K562 (cell line): ENCODE measurements at places on chromosomes 6 and 20.
A peak's percentile ranks its signal among the peaks of the same experiment; 100 is the strongest.

DNA sequence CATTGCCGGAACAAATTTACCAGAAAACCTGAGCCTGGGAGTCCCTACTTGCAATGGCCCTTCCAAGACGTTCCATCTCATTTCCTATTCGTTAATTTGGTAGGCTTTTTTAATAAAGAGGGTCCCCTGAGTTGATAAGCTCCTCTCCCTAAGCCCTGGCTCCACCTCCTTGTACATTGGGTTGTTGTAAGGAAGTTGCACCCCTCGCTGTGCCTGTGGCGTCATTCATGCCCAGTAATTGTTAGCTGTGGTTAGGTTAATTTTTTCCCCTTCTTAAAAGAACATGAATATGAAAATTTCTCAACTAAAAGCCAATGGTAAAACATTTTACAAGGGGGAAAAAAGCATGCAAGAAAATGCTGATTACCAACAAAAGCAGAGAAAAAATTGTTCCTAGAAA is 91.9 kb downstream of the SLC24A3 start:
- DNase-seq: no peak

DNA sequence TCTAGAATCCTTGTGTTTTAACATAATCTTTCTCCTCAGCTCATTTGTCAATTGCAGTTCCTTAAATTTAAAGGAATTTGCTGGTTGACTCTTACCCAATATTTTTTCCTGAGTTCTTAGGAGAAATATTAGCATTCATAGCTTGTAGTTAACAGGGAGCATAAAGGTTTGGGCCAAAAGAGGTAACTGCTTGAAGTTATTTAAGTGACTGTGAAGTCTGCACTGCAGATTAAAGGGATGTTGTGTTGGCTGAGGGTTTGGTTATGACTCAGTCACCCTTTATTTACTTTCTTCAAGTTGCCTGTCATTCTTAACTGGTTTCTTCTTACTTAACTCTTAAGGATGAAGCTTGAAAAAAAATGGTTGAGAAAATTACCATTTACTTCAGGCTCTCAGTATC is 220.3 kb upstream of the LAMP5 start:
- DNase-seq: no peak

GRCh38 chr6:149217466-149217888 is 100.0 kb upstream of the TAB2 start:
- no peak for DNase-seq

GRCh38 chr20:56566621-56567020 is 33.6 kb downstream of the FAM209B start:
- no peak for DNase-seq

- no peak for DNase-seq
These were observed 59.4 kb downstream of the PDSS2 start for GRCh38 chr6:107399935-107400334.

DNA sequence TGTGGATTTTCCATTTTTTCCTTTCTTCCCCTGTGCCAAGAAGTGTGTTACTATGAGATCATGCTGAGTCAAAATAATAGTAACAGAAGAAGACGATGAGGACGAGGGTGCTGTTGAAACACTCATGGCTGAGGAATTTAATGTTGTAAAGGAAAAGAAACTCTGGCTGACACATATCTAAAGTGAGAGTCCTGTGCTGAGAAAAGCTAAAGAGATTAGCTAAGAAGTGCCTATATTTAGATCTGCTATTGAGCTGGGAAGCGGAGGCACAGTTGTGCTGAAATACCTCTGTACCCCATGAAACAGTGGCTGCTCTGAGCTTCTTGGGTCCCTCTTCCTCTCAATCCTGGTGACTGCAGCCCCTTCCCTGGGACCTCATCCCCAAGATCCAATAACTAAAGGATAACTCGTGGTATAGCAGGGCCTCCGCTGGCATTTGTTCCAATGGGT is 1.1 kb upstream of the SYTL3 start:
- no peak for DNase-seq

- no peak for DNase-seq
These were observed 49.5 kb downstream of the ADTRP start for GRCh38 chr6:11729076-11729475.

DNA sequence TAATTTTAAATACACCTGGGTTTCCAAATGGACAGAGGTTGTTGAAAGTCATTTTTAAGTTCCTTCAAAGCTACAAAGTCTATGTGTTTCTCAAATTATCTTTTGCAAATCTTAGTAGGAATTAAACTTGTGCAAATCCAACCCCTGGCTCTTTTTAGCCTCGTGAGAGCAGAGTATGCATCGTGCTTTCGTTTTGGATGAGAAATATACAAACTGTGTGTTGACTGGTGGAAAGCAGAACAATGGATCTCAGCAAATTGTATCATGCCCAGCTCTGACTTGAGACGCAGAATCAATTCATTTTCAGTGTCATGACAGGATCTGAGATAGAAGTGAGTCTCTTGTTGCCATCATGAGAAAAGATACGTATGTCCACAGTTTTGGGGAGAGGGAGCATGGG is 542.4 kb upstream of the FLRT3 start:
- no peak for DNase-seq

GRCh38 chr20:40808936-40809335 is 119.9 kb upstream of the MAFB start:
- DNase-seq: no peak

- DNase-seq: no peak
These were observed 35.7 kb upstream of the CD93 start for GRCh38 chr20:23121751-23122320.

DNA sequence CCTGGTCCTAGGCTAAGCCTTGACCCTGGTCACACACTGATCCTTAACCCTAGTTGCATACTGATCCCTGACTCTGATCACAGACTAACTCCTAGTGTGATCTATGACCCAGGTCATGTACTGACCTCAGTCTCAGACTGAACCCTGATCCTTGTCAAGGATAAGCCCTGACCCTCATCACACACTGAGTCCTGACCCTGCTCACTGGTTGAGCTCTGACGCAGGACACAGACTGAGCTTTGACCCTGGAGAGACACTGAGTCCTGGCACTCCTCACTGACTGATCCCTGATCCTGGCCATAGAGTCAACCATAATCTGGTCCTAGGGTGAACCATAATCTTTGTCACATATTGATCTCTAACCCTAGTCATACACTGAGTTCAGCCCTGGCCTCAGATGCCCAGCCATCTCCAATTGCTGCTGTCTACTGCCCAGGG is 37.9 kb downstream of the KCNB1 start:
- DNase-seq: no peak

- peak; percentile 75 for DNase-seq
These were observed 165.2 kb upstream of the AGPAT4 start for GRCh38 chr6:161439093-161439492.

DNA sequence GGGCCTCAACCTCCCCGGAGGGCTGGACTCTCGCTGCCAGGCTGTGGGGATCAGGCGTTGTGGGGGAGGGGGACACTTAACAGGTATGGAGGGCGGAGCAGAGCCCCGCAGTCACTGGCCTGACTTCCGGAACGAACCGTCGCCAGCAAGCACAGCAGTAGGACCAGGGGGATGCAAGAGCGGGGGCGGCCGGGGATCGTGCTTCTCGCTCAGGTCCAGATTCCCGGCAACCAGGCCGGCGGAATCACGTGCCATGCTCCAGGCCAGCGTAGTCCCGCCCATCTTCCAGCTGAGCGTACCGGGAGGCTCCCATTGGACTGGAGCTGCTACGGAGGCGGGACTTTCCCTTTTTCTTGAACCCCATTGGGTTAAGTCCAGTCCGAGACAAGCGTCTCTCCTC is 10.0 kb upstream of the POU5F1 start:
- no peak for DNase-seq

DNA sequence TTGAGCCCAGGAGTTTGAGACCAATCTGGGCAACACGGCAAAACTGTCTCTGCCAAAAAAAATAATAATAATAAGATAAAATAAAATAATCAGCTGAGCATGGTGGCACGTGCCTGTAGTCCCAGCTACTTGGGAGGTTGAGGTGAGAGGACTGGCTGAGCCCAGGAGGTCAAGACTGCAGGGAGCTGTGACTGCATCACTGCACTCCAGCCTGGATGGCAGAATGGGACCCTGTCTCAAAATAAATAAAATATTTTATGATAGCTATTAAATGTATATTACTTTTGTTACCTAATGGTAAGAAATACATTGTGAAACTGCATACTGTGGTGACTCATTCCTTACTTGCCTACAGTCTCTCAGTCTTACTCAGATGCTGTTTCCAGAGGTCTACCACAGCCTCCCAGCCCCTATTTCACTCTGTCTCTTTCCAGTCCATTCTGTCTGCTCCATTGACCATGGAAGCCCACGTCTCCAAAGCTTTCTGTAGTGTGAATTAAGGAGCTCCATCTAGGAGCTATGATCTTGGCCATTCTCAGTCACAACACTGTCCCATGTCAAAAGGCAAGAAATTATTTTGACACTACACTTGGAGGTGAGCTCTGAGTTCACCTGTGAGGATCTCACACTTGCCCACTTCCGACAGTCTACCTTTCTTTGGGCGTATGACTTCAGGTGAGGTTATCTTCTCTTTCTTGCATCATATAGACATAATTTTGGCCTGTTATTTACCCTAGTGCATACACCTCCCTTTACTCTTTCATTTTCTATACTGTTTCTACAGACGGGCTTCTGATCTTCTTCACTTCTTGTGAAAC is 22.4 kb upstream of the SNX9 start:
- no peak for DNase-seq

- DNase-seq: no peak
These were observed 45.7 kb upstream of the RPS6KA2 start for GRCh38 chr6:166672624-166673206.

GRCh38 chr6:152502421-152503188 is 134.6 kb downstream of the SYNE1 start:
- DNase-seq: no peak

- DNase-seq: no peak
These were observed 44.8 kb downstream of the FARS2 start for GRCh38 chr6:5305968-5306626.

- peak; percentile 48 for DNase-seq
These were observed at the start of gene CCN5 for GRCh38 chr20:44714701-44715498. TSS of gene CCN5 (plus strand) at chr20:44715369. CDS start at chr20:44715391, 22 bp downstream.

GRCh38 chr20:17502105-17502504 is 29.1 kb downstream of the BFSP1 start:
- no peak for DNase-seq

GRCh38 chr6:112886415-112886814 is 539.3 kb downstream of the RFPL4B start:
- no peak for DNase-seq

DNA sequence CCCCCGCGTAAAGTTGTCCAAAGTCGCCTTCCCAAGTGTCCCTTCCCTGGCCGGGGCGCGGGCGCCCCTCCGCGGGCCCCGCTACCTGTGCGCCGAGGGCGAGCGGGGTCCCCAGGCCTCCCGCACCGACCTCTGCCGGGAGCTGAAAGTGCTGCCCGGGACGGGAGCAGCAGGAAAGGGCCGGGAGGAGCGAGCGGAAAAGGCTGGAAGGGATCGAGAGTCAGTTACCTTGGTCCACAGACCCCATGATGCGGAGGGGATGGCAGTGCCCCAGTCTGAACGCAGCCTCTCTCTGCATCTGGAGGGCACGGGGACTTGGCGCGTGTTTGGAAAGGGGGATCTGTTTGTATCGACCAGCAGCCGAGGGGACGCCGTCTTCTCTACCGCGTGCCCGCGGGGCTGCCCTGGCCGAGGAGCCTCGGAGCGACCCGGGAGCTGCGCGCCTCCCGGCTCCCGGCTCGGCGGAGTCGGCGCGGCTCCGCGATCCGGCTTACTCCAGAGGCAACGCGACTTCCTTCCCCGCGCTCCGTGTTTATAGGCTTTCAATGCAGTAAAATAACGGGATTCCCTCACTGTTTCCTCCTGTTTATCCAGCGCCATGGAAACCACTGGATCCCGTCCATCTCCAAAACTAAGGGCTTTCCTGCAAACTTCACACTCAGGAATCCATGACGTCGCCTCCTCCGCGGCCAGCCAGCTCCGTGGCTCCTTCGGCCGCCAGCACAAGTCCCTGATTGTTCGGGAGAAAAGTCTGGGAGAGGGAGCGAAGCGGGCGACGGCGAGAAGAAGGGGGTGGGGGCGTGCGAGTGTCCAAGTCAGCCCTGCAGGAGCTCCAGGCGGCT is 20.0 kb upstream of the NFATC2 start:
- no peak for DNase-seq

DNA sequence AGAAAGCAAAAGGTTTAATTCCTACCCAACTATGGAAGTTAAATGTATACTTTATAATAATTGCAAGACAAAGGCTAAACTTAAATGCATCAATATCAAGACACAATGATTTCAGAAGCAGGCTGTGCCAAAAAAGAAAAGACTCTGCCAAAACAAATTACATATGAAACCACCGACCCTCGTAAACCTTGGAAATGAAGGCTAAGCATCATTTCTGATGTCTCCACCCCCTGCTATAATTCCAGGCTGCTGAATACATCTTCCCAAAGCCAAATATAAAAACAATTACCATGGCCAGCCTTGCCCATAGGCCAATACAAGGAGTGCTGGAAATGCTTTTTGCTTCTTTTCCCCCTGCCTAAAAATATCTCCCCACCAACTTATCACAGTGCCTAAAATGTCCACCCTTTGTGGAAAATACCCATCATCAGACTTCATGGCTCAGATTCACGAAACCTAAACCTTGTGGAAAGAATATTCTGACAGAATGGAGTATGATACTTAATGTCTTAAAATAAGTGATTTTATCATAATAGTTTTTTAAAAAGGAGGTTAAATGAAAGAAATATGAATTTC is 37.4 kb downstream of the RCAN2 start:
- no peak for DNase-seq

DNA sequence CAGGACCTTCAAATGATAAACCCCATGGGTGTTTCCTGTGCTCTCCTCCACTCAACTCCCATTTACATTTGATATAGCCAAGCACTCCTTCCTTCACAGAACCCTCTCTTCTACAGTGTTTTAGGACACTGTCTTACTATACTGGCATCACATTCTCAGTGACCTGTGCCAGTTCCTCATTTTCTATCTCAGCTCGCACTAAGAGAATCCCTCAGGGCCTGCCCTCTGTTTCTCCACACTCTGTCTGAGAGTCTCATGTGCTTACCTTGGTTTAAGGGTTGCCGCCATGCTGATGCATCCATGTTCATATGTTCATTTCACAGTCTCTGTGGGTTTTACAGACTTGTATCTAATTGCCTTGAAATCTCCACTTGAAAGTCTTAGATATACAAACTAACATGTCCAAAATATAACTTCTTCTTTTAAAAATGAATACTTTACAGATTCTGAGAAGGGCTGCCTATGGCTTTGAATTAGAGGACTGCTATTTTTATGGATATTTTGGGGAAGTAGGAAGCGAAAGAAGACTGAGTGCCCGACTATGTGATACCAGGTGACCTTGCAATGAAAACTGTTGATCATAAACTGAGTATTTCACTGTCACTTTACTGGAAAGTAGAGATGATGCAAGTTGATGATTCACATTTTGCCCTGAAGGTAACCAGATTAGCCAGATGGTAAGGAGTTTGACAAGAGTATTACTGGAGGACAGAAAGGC is 153.1 kb upstream of the SIM1 start:
- DNase-seq: no peak

GRCh38 chr6:127332383-127332961 is 10.9 kb downstream of the ECHDC1 start:
- DNase-seq: no peak

- DNase-seq: no peak
These were observed 5.6 kb upstream of the FAM50B start for GRCh38 chr6:3843379-3844096.

- DNase-seq: no peak
These were observed 382.0 kb downstream of the TFAP2B start for GRCh38 chr6:51200676-51201075.

- DNase-seq: no peak
These were observed 904 bp downstream of the MKKS start for GRCh38 chr20:10433014-10433622.

- DNase-seq: no peak
These were observed 225.5 kb downstream of the BMP7 start for GRCh38 chr20:57040924-57041323.
